ENCODE measurements at places on chromosomes 2 and 18.

- DNase-seq, result peak; percentile 85
Observed at GRCh38 chr18:24075767-24076597, 61.4 kb downstream of the TTC39C start.

DNA sequence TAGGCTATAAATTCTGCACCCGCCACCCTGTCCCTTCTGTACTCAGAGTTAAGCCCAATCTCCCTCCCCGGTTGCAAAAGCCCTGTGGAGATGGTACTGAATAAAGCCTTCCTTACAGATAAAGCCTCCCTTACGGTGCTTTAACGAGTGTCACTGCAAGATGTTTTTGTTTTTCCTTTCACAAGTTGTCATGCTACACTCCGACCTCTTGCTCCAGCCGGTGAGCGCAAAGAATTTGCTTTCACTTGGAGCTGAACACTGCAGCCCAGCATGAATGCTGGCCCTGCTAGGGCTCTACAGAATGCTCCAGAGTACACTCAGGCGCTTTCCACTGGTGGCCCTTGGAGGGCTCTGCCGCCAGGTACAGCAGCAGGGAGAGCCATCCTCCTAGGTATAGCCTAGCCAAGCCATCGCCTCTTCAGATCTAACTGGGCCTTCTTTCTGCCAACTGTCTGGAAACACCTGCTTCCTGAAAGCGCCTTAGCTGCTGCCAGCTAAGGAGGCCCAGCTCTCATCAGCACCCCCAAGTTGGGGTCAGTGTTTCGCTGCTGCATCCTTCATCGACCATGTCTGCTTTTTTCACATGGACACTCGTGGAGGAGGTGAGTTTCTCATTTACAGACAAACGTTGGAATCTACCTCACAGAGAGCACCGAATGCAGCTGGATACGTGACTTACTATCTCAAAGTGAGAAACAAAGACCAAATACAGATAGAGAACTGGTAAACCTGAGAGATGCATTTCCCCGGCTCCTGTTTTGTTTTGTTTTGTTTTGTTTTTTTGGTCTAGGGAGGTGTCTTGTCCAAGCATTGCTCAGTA lies 13.4 kb upstream of the CREG2 start:
- no peak for DNase-seq

DNA sequence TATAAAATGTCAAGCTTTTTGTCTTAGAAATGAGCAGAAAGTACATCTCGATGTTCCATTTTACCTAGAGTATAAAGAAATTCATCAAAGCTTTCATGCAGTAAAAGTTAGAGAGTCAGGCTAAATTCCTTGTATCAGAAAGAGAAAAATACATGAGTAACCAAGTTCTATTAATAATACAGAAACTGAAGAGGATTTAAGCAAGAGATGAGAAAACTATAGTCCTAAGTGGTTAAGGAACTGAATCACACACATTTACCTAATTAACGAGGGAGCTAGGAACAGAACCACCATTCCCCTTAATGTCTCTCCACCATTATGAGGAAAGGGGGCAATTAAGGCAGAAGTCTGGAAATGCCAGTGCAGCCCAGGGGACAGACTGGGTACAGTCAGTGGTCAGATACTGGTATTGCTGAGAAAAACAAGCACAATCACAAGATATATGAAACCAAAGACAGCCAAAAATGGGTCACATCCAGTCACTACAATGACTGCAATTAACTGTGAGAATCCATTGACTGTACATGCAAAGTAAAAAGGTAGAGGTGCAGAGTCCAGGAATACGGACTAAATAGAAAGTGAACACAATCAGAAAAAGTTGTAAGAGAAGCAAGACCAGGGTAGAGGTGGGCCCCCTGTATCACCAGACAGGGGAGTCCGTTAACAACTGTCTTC lies 23.9 kb downstream of the MAP4K3 start:
- no peak for DNase-seq

DNA sequence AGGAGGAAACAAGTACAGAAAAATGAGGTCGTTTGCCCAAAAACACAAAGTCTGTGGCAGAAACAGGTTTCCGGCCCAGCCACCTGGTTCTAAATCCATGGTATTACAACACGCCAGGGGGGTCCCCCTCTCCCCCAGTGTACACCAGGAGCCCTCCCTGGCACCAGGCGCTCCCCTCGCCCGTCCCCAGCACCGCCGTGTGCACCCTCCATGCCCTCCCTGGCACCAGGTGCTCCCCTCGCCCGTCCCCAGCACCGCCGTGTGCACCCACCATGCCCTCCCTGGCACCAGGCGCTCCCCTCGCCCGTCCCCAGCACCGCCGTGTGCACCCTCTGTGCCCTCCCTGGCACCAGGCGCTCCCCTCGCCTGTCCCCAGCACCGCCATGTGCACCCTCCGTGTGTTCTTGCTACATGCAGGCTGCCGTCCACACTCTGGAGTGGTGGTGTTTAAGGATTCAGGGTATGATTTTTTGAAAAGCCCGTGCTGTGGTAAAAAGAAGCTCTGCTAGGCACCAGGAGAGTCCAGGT lies 59.8 kb upstream of the NFATC1 start:
- no peak for DNase-seq

GRCh38 chr2:101692041-101692440 lies 5.5 kb upstream of the MAP4K4 start:
- DNase-seq, result no peak

GRCh38 chr2:150046211-150046610 lies 441.3 kb downstream of the RND3 start:
- no peak for DNase-seq
